MM.1S (cell line): ENCODE measurements at places on chromosomes 5 and 9.

DNA sequence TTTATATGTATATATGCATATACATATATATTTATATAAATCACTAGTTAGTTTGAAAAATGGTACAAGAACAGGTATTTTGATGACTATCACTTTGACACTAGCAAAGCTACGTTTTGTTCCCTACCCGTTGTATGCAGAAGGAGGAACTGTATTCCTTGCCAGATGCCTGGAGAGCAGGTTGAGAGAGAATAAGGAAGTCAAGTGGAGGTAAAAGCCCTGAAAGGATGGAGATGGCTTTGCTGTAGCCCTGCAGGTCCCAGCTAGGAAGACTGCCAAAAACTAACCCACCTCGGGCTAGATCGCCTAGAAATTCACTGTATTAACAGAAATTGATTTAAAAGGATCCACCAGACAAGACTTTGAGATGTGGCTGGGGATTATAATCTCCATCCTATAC is 229.3 kb downstream of the RFX3 start:
- no peak for DNase-seq

DNA sequence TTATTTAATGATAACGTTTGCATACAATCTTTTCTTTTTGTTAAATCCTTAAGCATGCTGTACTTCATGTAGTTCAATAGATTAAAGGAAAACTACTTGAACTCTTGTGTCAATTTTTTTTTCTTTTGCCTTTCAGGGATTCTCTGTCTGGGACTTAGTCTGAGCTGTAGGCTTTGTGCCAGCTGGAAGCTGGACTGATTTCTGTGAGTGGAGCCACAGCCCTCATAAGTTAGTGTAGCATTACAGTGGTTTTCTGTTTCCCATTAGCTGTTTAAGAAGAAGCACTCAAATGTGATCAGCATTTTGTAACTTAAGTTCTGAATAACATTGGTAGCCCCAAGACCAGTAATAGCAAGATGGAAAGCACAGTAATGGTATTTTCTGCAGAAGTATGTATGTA is 330.6 kb upstream of the MEF2C start:
- DNase-seq: no peak

DNA sequence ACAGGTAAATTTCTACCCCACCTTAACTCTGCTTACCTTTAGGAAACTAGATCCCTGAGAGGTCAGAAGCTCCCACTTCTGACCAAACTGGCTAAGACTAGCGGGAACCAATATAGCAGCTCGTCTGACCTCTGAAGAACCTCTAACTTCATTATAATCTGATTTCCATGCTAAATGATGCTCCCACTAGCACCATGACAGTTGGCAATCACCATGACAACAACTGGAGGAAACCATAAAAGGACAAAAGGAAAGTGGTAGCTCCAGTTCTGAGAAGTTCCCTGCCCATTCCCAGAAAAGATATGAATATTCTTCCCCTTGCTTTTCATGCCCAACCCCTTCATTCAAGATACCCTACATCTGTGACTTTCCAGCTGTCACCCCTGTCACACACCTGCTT is 483.3 kb downstream of the CTNND2 start:
- no peak for DNase-seq

DNA sequence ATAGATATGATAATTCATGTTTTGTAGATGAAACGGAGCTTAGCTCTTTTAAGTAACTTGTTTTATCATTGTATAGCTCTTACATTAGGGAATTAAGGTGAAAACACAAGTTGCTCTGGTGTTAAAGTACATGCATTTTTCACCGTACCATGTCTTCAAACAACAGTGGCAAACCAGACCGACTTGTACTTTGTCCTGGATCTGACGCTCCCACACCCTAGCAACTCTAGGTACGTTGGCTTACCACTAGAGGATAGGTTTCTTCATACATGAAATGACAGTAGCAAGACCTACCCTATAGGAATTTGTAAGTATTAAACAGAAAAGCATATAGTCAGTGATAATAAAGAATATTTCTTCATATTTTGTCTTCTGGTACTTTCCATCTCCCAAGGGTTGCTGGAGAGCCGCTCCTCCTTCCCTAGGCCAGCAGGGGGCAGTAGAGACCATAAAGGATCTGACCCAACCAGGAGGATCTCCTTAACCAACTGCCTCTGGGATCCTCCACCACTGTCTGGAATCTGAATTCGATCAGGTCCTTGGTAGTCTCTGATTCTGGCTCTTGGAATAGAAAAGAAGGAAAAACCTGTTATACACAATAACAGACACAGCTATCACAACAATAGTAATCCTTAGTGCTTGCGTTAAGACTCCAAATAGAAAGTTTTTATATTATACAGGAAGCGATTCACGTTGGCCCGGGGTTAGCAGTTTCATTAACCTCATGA is 136.7 kb downstream of the CAVIN4 start:
- peak; percentile 53 for DNase-seq

DNA sequence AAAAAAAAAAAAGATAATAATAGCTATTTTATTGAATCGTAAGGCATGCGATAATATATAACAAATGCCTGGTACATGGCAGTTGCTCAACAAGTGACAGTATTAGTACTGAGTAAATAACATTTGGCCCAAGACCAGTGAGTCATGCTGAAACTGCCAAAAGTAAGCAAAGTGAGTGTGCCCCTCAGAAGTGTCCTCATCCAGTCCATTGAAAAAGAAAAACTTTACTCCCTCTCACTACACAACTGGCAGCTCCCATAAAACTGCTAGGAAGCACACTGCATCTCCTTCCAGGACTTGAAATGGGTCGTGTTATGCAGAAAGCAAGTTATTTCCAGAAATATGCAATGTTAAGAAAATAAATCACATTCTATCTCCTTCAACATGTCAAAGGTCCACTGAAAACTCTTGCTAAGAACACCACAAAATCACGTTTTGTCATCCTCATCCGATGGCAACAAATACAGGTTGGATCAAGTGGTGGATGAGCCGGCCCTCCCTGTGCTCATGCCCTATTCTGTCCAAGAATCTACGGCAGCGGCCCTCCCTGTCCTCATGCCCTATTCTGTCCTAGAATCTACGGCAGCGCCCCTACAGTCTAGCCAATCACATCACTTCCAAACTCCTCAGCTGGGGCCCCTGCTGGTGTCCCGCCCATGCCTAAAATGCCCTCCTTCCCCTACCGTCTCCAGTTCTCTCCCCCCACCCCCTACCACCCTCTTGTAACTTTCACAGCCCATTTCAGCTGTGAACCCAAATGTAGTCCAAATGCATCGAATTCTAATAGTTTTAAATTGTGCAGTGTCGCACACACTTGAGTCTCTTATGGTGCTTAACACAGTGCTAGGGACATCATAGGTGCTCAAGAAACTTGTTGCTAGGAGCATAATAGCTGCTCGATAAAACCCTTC is 12.5 kb downstream of the PTCH1 start:
- peak; percentile 60 for DNase-seq

DNA sequence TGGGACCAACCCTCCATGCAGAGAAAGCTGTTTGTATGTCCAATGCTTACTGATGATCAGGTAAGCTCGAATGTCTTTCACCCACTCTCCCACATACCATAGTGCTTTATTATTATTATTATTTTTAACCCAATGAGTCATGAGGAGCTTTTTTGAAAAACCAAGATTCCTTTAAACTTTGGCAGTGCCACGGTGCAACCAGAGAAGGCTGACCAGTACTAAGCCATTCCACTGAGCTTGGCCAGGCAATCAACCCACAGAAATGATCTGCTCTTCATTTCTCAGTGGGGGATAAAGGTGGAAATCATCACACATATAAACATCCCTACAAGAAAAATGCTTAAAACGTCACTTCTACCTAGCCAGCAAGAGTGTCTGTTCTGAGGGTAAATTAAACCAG is 35.5 kb downstream of the JAKMIP2 start:
- no peak for DNase-seq

DNA sequence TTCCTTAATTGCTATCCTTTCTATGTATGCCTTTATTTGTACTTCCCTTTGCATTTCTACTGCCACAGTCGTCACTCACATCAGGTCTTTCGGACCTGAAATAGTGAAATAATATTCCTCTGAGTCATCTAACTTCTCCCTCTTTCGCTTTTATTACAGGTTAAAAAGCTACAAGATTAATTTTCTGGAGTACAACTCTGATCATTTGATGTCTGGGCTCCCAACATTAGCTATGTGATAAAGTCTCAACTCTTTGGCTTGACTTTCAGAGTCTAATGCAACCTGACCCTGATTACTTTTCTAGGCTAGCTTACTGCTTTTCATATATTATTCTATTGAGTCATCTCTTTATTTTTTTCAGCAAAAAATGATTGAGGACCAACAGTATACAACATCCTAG is 638.8 kb upstream of the WWC1 start:
- no peak for DNase-seq

DNA sequence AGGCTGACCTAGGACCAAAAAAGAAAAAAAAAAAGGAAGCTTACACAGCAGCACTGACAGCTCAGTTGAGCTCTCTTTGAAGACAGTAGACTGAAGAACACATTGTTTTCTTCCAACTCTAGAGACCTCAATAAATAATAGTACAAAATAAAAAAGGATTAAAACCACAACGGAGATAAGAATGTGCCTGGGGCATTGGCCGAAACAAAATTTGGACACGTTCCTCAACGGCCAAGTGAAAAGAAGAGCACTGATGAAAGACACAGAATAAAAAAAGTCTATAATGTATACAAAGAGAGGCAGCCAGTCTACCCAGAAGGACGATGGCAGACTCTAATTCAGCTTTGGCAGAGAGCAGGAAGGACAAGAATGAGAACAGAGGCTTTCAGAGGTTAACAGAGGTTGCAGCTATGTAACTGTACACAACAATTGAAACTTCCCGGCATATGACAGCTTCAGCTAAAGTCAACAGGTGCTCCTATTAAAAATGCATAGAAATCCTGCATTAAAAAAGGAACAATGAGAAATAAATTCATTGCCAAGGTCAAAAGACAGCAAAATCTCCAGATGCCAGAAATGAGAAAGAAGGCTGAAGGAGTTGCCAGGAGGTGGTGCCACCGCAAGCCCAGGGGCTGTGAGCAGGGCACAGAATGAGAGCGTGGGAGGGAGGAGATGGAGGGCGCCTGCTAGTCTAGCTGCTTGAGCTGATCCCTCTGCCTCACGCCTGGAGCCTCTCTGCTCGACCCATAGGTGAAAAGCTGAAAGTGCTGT is 113.9 kb downstream of the DCP2 start:
- DNase-seq: peak; percentile 16

DNA sequence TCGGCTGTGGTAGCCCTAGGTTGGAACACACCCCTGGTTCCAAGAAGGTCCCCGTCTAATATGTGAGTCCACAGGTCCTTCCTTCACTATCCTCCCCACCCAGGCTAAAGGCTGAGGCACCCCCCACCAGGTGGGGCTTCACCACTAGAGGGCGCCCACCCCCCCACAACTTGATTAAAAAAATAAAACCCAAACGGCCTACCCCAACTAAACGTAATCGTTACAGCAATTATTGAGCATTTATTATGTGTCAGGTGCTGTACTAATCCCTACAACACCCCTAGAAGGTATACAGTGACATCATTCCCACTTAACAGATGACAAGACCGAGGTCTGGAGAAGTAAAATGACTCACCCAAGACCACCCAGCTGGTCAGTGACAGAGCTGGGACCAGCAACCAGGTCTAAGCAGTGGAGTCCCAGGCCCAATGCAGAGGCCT is 65.0 kb downstream of the FGF18 start:
- DNase-seq: peak; percentile 22

DNA sequence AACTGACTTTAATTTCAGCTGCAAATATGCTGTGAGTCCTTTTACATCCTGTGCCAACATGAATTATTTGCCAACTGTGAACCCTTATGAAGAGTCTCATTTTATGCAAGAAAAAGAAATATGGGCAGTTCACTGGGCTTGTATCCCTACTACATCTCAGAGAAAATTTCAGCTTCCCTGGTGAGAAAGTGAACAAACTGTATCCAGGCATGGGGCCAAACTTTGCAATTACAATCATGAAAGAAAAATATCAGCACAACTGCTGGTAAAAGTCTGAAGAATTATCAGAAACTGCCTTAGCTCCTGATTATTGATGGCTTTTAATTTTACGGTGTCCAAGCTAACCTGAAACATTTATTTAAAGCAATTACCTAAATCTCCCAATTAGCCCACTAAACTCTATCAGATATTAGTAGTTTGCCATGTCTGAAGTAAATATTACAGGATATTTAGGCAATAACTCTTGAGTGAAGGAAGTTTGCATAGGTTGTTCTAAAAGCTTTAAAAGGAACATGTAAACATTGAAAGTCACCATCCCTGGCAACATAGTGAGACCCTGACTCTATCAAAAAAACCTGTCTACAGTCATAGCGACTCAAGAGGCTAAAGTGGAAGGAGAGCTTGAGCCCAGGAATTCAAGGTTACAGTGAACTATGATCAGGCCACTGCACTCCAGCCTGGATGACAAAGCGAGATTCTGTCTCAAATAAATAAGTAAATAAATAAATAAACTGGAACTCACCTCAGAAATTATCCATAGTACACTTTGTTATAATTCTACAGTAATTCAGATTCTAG is 83.9 kb upstream of the HCN1 start:
- DNase-seq: no peak

- peak; percentile 82 for DNase-seq
Observed at GRCh38 chr9:110110154-110110553, 97.8 kb downstream of the C9orf152 start.

- DNase-seq: peak; percentile 92
Observed at GRCh38 chr5:95760273-95761191, 29.4 kb downstream of the RHOBTB3 start.
